Lung (tissue), 17 donors: ENCODE measurements at places on chromosomes 3 and 15.

DNA sequence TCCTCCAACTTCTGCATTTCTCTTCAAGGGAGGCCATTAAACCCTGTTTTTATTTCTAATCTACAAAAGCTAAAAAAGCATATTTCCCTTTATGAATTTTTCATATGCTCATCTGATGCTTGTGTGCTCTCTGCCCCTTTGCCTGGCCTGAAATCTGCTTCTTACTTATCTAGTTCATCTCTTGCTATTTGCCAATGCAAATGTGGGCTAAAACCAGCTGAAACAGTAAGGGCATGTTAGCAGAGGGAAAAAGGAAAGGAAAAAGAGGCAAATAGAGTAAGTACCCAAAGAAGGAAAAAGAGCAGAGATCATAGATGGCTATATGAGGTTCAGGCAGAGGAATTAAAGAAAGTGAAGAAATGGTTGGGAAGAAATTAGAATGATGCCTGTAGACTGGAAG, 185.2 kb downstream of the CNTN4 start:
- DNase-seq, result no peak

DNA sequence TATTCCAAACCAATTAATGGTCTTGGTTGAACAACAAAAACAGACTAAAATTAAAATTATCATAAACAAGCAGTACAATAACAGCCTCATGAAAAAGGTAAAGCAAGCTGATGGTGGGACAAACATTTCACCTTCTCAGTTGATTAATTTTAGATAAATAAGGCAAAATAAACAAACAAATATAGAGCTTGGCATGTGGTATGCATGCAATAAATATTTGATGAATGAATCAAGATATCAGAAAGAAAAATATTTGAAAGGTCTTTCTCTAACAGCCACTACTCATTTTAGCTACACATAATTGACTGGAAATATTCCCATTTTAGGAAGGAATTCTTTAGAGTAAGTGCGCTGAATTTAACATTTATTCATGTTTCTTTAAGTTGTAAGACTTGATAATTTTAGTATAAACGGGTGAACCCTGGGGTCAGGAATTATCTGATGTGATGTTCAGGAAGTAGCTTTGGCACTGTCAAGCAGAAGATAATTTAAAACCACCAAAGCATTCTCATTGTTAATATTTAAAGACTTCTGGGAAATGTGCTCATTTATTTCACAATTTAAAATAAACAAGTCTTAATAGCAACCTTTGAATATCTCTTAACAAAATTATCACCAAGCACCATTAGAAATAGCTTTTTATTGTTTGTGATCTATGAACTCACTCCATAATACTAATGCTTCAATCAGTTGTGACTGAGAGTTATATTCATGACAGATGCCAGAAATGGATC, 372.3 kb upstream of the TGFBR2 start:
- DNase-seq, result no peak

GRCh38 chr15:38895326-38896255, 331.0 kb upstream of the RASGRP1 start:
- peak; percentile 52 for DNase-seq

GRCh38 chr15:77312523-77312922, 107.4 kb downstream of the PEAK1 start:
- no peak for DNase-seq

- DNase-seq, result no peak
Observed at GRCh38 chr3:68089572-68090011, 435.2 kb upstream of the SUCLG2 start.

DNA sequence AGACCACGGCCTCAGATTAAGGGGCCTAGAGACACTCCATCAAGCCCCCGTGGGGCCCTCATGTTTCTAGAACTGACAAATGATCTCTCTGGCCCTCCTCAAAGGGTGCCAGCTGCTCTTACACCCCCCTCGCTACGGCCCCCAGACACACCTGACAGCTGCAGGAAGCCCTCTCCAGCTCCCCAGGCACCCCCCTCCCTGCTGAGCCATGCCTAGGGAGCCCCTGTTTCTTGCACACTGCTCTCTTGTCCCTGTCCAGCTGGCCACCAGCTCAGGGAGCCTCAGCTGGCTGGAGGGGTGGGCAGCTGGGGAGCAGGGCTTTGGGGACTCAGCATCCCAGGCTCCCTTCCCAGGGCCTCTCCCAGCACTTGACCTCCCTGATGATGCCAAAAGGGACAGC, 14.8 kb downstream of the TNK2 start:
- DNase-seq, result peak; percentile 25

GRCh38 chr3:176160997-176161396, 1036.3 kb downstream of the TBL1XR1 start:
- no peak for DNase-seq
